ENCODE measurements at places on chromosomes 1 and 21.
A peak's percentile ranks its signal among the peaks of the same experiment; 100 is the strongest.

GRCh38 chr1:210496063-210496462 is 167.4 kb downstream of the HHAT start:
- no peak for DNase-seq

DNA sequence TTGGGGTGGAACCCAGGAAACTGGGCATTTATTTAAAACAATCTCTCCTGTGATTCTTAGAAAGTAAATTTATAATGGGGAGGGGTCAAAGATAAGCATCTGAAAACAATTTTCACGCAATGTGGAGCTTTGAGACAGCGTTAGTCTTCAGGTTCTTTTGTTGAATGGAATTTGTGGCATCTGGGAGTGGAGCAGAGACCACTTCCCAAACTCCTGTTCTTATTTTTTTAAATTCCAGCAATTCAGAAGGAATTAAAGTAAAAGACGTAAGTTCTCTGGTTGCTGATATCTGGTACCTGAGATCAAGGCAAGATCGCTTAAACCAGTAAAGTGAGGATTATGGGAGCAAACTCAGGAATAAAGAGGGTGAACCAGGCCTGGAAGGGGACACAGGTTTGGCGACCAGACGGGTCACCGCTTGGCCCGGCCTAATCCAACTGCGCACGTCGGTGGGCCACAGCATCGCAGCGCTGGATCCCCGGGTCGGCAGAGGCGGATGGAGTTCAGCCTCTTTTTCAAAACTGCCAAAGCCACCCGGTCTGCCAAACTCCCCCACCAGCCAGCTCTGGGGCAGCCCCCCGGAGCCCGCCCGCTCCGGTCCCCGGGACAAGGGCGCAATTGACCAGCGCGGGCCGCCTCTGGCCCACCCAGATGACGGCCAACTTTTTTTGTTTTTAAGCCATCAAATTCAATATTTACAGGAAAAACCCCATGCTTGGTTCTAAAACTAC is 754 bp upstream of the PDPN start:
- no peak for DNase-seq

- DNase-seq: no peak
These were observed 13.5 kb upstream of the SPATA1 start for GRCh38 chr1:84492726-84493125.

- no peak for DNase-seq
These were observed 30.6 kb upstream of the BMP8B start for GRCh38 chr1:39819091-39819812.

GRCh38 chr1:155226188-155226909 is 17.9 kb downstream of the MTX1 start:
- DNase-seq: peak; percentile 73

- DNase-seq: no peak
These were observed 842.0 kb upstream of the ADAMTS5 start for GRCh38 chr21:27808923-27809322.

DNA sequence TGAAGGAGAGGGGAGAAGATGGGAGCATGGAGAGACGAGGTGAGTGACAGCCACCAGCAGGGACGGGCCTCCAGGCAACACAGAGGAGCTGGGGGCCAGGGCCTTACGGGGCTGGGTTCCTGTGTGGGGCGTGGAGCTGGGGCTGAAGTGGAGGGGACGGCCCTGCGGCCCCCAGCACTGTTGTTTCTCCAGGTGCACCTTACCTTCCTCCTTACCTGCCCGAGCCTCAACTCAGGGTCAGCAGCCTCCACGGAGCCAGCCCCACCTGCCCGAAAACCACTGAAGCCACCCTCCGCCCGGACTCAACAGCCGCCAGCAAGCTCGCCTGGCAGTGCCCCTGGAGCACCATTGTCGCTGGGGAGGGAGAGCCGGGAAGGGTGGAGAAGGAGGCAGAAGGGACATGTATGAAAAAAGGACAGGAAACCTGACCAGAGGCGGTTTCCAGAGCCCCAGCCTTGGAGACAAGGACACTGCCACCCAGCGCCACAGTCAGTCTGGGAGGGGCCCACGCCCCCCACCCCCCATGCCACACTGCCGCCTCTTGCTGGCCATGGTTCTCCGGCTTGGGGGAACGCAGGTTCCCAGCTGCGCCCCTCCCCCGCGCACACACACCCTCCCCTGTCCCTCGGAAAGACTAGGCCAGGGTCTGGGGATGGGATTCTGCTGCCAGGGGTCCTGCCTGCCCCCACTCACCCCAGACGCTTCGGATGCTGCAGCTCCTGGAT is 10.6 kb downstream of the PLA2G2F start:
- no peak for DNase-seq

Data from activated T-helper 1 cell treated with anti-CD3 and anti-CD28 coated beads, Interleukin-2, amount 50 U/mL, for 16 hours (primary cell).